Stimulated activated CD4-positive, alpha-beta T cell treated with anti-CD3 and anti-CD28 coated beads, Interleukin-1b, Interleukin-23, amount 100 ng/mL, for 1 hour (primary cell): ENCODE measurements at places on chromosomes 5 and 9.

DNA sequence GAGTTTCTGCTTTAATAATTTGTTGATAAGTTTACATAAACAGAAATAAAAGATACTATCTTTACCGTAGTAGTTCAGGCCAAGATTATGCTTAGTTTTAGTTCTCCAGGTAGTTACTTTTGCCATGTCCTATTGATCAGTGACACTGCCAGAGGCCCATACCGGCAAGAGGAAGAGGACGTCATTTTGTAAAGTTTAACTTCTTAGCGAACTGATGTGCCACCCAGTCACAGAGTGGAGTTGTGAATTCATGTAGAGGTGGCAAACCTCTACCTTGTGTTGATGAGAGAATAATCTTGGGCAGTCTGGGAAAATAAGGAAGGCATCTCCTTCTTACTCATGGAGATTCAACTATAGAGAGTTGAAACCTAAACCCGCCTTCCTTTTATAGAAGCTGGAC, 21.8 kb downstream of the RGMB start:
- no peak for DNase-seq

- no peak for DNase-seq
Observed at GRCh38 chr9:5988265-5988664, 27.2 kb downstream of the RANBP6 start.

DNA sequence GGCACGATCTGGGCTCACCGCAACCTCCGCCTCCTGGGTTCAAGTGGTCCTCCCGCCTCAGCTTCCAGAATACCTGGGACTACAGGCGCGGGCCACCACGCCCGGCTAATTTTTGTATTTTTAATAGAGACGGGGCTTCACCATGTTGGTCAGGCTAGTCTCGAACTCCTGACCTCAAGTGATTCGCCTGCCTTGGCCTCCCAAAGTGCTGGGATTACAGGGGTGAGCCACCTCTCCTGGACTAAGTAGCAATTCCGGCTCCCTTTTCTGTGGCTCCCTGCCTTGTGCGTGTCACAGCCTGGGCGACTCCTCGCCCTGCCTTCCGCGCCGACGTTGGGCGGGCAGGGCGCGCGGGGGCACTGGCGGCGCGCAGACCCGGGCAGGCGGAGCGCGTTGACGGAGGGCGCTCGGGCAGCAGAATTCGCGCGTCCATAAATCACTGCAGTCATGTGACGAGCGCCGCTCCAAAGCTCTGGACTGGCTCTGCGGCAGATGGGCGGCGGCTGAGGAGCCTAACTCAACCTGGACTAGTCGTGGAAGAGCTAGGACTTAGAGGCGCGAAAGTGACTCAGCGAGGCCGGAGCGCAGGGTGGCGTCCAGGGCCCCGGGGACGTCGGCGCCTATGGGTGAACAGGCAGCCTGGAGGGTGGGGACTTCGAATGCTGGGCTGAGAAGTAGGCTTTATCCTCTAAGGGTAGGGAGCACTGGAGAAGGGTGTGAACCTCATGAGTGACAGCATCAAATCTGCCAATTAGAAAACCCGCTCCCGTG, 1.4 kb upstream of the CIZ1 start:
- no peak for DNase-seq

DNA sequence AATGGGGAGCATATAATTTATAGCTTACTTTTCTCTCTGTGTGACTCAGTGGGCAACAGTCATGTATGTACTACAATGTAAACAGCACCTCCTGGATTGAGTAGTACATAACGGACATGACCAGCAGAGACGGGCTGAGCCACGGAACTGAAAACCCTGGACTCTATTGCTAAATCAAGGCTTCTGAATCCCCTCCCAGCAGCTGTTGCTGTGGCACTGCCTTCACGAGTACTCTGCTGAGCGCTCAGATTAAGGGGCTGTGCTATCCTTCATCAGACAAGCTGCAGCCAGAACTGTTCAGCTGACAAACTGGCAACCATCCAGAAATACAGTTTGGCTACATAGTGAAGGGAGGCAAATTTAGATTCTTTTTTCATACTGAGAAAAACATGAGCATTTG, 131.3 kb upstream of the CCDC180 start:
- no peak for DNase-seq

DNA sequence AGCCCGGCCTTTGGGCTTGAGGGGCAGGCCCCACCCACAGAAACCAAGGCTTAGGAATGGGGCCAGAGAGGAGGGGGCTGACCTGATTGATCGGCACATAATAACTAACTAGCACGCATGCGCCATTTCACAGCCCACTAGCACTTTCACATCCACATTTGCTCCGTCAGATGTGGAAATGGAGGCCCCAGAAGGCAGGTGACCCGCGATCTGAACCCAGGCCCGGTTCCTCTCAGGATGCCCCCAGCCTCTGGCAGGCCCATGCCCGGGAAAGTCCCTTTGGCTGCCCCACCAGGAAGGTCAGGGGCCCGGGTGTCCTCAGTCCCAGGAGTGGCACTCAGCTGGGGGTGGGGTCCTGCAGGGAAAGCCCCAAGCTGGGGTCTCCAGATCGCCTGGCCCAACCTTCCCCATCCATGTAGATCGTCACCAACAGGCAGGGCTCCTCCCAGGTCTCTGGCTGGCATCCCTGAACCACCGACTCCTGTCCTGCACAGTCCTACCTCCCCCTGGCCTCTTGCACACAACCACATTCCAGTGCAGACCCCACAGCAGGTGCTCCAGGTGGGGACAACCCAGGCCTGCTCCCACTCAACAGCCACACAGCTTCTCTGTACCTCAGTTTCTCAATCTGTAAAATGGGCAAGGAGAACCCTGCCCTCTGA, 46.7 kb downstream of the VAV2 start:
- no peak for DNase-seq

GRCh38 chr5:170216257-170216864, 16.4 kb upstream of the C5orf58 start:
- DNase-seq, result no peak

GRCh38 chr5:78979909-78980308, 5.2 kb downstream of the ARSB start:
- no peak for DNase-seq

- DNase-seq, result no peak
Observed at GRCh38 chr9:127950513-127951289, 13.0 kb upstream of the DPM2 start.

DNA sequence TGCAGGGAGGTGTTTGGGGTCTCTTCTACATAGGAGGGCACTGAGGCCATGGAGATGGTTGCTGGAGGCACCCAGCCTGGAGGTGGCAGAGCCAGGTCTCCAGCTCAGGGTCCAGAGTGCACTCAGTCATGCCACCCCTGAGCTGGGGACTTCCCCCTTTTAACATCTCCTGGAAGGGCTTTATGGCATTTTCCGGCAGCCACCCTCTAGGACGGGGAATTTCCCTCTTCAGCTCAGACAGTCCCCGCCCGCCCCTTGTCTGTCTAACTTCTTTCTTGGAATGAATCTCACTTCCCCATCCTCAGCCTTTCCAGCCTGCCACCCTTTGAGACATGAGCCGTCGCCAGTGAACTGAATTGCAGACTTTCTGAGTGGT, 49.9 kb downstream of the COL15A1 start:
- DNase-seq, result no peak

DNA sequence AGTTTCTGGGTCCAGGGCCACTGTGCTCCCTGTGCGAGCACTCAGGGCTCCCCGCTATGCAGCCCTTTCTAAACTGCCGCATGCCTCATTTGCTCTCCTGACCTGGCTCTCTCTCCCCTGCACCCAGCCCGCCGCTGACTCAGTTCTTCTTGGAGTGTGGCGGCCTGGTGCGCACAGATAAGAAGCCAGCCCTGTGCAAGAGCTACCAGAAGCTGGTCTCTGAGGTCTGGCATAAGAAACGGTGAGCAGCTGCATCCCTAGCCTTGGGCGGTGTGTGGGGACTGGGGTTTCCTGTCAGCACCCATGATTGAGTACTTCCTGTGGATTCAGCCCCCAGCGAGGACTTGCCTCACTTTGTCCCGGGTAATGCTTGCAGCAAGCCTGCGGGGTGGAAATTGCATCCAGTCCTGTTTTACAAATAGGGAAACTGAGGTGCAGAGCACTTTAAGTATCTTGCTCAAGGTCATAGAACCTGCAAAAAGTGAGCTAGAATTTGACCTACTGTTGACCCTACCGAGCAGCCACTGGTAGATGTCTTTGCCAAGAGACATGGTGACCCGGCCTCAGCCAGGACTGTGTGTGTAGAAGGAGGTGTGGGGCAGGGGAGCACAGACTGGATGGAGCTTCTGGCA, 27.9 kb downstream of the USP20 start:
- no peak for DNase-seq

GRCh38 chr5:126195410-126196100, 227.7 kb upstream of the GRAMD2B start:
- no peak for DNase-seq

DNA sequence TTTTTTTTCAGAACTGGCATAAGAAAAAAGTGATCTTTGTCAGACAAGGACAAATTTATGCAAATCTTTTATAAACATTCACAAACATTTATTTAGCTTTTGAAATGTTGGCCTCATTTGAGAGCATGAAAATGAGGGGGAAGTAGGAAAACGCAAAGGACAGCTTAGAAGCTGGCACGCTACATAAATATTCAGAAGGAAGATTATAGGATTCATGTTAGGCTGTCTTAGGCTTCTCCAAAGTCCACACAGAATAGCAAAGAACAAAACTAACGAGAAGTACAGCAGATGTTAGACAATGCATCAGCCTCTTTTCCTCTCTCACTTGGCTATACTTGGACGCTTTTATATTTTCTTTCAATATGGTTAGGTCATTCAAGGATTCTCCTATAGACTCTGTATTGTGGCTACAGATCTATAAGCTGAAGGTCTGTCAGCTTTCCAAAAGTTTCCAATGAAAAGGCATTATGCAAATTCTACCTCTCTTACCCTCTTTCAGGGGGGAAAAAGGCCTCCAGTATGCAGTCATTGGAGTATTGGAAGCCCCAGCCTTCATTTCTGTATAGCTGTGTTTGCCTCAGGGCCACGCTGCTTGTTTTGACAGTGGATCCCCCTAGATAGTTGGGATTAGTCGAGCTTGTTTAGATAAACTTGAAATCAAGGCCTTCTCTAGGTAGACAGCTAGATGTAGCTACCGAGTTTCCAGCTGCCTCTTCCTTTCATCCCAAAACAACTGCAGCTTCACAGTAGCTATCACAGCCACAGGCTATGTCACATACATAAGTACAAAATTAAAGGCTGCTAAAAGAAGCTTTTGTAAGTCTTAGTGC, 153.0 kb downstream of the DENND1A start:
- no peak for DNase-seq

DNA sequence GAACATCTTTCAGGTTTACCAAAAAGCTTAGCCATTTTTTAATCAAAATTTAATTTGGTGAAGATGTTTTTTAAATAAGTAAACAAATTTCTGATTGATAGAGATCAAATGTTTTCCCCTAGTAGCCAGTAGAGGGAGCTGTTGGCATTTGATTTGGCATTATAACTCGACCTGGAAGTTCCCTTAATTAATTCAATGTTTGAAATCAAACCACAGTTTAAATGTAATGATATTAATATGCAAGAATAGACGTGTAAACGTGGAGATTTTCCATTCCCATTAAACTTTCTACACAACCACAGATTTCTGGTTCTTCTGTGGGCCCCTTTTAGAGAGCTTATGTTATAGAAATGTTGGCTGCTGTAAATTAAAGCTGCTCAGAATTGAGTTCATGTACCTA, 148.1 kb upstream of the MPDZ start:
- no peak for DNase-seq

- DNase-seq, result no peak
Observed at GRCh38 chr5:54993318-54993717, 7.9 kb upstream of the ESM1 start.

DNA sequence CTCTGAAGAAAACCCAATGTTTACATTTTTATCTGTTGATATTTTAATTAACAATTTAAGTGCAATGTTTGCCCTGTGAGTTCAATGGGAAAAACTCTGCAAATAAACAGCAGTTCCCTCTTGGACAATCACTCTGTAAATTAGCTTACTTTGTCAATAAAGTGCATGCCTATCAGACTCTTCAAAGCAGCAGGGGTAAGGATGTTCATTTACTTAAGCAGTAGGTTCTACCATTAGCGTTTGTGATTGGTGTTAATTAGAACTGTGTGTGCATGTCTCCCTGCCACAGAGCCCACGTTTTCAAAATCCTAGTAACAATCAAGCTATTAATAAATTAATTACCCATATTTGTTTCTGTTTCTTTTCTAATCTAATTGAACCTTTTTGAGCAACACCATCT, 1921.6 kb upstream of the WWC1 start:
- no peak for DNase-seq

DNA sequence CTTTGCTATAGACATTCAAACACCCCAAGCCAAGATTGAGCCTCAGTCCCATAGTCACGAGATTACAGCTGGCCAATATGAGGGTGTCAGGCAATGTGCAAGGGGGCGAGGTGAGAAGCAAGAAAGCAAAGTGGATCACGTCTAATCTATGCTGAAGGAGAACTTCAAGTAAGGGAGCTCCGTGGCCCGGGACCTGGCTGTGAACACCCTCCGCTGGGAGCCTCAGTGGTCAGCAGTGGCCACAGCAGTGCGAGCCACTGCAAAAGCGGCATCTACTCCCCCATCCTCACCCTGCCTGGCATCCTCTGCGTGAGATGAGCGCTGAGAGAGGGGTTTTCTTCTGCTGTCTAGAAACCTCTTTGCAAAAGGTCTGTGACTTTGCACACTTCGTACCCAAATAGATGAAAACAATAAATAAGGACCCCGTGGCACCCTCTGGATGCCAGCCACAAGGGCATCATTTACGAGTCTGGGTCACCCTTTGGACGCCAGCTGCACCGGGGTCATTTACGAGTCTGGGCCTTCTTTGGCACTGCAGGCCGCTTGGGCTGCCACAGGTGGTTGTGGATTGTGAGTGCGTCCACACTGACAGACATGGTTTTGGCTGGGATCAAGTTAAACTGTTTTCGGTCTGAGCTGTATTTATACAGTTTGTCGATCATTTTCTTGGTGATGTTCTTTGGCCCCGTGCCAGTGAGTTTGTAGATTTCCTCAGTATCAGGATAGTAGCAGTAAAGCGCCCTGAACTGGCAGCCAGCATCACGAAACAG, 96.4 kb downstream of the CAMSAP1 start:
- DNase-seq, result no peak

DNA sequence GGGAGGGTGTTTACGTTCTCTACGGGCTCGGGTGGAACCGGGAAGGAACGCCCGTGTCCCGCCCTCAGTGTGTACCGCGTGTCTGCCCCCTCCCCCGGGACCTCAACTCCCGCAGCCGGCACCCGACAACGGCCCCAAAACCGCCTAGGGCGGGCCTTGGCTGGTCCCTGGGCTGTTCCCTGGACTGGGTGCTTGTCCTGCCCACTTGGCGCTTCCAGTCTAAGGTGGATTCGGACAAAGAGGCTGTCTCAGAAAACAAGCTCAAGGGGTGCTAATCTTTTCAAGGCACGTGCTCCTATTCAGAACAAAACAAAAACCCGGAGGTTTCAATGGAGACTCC, 379 bp upstream of the CLK4 start:
- no peak for DNase-seq

- DNase-seq, result no peak
Observed at GRCh38 chr9:117458066-117458465, 43.2 kb upstream of the ASTN2 start.
